ENCODE measurements at places on chromosomes 7 and 10. TPM values are rescaled to one million over a fixed set of nuclear protein-coding genes. Genes with fewer than 3 reads are reported as not detected.

The TUBB8 gene
- total RNA-seq: not detected

The TAS2R5 gene
- 0.43 TPM for total RNA-seq

The GPR15LG gene
- not detected for total RNA-seq

The GSDME gene
- total RNA-seq: 49.2 TPM

The EGR2 gene
- total RNA-seq: not detected

The SLC26A3 gene
- total RNA-seq: not detected

The METTL27 gene
- total RNA-seq: 11.8 TPM

The CPXM2 gene
- 41.5 TPM for total RNA-seq

The SPDYE18 gene
- 0.32 TPM for total RNA-seq

The SLC39A12 gene
- total RNA-seq: not detected

The RELN gene
- 0.63 TPM for total RNA-seq

The ZNF722 gene
- not detected for total RNA-seq

The TRUB1 gene
- total RNA-seq: 17.7 TPM

The GOLGA7B gene
- total RNA-seq: not detected

The TRPV5 gene
- total RNA-seq: not detected

The TMEM72 gene
- total RNA-seq: not detected

The MBLAC1 gene
- total RNA-seq: 4.7 TPM
